ENCODE measurements at places on chromosomes 16 and 17. TPM values are rescaled to one million over a fixed set of nuclear protein-coding genes. Genes with fewer than 3 reads are reported as not detected.

DNA sequence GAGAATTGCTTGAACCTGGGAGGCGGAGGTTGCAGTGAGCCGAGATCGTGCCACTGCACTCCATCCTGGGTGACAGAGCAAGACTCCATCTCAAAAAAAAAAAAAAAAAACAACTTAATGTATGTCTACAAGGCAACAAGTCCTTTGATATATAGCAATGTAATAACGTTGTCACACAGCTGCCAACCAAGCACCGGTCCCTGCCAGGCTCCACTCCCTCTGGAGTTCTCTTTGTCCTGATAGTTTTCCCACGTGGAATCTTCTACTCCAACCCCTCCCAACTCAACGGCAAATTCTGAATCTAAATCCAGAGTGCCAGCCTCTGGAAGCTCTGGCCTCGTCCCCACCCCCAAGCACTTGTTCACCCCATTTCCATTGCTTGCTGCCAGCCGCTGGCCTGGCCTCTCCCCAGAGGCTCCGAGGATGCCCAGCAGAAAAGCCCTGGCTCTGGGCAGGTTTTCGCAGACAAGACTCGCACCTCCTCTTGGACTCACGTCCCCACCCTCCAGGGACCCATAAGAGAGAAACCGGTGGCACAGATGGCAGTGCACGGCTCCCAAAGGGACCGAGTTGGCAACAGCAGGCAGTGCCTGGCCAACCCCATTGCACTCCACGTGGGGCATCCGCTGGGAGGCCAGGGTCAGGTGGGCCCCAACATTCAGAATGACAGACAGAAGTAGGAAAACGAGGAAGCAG lies 15.9 kb upstream of the CBX2 start:
- DNase-seq, result no peak

CA7 gene
- not detected for total RNA-seq

- no peak for DNase-seq
Observed at GRCh38 chr16:79282806-79283205, 317.7 kb downstream of the MAF start.

- DNase-seq, result no peak
Observed at GRCh38 chr17:19278729-19279128, 41.6 kb downstream of the EPN2 start.

Data from dermis blood vessel endothelial cell (primary cell).